ENCODE measurements at places on chromosomes 4 and X.

DNA sequence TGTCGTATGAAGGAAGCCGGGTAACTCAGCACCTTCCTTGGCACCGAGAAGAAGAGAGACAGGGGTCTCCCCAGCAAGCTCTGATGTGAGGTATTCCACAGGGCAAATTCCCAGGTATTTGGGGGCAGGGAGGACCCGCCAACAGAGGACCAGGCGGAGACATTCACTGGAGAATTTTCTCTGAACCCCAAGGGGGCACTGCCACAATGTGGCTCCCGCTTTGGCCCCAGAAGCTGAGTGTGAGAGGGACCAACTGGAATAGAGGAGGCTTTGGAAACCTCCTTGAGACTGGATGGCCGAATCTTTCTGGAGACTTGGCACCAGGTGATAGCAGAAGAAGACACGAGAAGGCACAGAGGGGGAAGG is 735 bp upstream of the GABRE start:
- no peak for DNase-seq

DNA sequence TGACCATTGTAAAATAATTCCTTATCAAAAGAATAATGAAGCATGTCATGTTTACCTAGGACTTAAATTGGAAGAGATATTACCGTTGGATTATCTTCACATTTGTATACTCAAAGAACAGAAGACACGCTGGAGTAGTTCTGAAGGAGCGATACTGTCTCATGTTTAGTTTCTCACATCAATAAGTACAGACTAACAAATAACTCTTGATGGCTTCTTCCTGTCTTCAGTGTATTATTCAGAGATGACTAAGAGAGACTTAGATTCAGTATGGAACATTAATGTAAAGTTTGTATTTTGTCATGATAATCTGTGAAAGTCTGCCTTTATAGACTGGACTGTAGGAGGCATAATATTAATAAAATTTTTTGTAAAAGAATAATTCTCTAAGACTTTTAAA is 72.7 kb downstream of the SPRY1 start:
- no peak for DNase-seq

DNA sequence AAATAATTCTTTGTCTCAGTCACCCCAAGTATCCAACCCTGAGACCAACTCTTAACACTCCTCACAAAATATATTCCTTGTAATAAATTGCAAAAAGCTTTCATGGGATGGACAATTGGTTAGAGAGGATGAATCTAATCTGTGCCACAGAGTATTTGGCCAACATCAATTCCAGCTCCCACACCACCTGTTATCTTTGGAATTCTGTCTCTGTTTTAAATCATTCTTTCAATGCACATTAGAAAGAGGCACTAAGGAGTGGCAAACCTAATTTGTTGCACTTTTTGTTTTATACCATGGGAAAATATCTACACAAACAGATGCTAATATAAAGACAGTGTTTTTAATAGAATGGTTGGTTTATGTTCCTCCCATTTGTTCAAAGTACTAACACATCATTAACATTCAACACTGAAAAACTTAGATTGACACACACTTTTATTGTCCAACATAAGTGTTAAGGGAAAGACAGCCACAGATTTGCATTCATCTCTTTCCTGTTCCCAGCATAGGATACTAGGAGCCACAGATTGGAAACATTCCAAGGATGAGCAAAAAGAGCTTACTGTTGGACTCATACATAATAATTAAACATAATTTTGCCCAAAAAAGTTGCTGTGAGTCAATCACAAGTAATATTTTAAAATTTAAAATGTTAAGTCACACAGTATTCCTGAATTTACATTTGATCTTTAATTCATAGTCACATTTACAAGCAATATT is 116.4 kb downstream of the PPA2 start:
- DNase-seq = no peak

DNA sequence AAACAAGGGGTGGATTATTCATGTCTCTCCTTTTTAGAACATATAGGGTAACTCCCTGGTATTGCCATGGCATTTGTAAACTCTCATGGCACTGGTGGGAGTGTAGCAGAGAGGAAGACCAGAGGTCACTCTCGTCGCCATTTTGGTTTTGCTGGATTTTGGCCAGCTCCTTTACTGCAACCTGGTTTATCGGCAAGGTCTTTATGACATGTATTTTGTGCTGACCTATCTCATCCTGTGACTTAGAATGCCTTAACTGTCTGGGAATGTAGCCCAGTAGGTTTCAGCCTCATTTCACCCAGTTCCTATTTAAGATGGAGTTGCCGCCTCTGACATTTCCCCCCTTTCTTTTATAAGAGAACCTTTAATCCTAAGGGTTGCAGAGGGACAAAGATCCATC is 45.8 kb downstream of the MGST2 start:
- no peak for DNase-seq

- no peak for DNase-seq
These were observed 136.6 kb upstream of the FAM47B start for GRCh38 chrX:34805951-34806350.

DNA sequence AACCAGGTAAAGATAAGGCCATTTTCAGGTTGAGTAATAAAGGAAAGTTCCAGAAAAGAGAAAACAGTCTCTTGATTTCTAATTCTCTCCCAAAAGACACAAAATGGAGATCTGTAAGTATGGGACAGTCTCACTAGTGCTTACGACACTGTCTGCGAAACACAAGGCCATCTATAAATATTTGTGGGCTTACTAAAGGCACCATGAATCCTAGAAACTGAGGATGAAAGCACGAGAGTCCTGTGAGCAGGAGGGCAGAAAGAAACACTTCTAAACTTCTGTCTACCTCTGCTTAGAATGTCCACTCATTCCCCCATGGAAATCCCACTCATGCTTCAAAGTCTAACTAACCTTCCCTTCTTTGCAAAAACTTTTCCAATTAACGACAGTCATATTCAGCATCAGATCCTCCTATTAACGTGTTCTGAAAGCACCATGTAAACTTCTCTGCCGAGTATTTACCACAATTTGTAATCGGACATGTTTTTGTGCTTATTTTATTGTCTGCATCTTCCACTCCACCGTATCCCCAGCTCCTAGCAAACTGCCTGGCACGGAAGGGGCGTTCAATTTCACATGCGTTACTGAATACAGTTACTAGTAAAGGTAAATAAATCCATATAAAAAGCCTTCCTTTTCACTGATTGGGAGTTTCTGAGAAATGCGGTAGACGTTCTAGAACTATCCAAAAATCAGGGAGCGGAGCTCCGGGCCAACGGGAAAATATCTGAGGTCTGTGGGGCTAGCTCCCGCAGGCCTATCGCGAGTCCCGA is 665 bp downstream of the PSMD10 start:
- DNase-seq = no peak

GRCh38 chrX:105882581-105883275 is 60.4 kb downstream of the NRK start:
- no peak for DNase-seq

DNA sequence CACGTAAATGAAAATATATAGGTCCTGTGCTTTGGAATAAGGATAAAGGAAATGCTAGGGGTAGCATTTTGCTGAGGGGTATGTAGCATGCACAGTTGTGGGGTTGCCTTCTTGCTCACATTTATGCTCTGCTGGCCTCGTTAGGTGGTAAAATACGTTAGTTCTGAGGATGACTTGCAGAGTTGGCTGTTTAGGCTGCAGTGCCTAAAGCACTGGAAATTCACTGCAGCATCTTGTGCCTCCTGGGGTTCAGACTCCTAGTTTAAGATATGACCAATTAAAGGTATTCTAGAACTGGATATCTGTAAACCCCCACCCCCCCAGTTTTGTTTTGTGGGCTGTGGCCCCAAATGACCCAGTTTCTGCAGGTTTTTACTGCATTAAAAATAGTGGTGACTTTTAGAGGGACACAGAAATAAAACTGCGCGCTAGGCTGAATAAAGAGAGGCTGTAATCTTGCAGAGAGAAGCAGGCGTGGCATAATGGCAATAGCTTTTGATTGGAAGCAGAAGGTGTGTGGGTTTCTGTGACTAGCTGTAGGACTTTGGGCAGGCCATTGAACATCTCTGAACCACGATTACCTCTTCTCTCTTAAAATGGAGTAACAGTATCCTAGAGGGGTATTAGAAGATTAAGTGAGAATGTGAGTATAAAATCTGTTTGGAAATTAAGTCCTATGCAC is 79.3 kb downstream of the REPS2 start:
- no peak for DNase-seq
